Activated gamma-delta T cell treated with Interleukin-2 at 50 U/mL for 16 hours (primary cell): ENCODE measurements at places on chromosomes 1 and 21.
A peak's percentile ranks its signal among the peaks of the same experiment; 100 is the strongest.

GRCh38 chr21:33843216-33843615 is 72.4 kb downstream of the ATP5PO start:
- DNase-seq: no peak

GRCh38 chr21:39453571-39454179 is 1.9 kb downstream of the SH3BGR start:
- no peak for DNase-seq

DNA sequence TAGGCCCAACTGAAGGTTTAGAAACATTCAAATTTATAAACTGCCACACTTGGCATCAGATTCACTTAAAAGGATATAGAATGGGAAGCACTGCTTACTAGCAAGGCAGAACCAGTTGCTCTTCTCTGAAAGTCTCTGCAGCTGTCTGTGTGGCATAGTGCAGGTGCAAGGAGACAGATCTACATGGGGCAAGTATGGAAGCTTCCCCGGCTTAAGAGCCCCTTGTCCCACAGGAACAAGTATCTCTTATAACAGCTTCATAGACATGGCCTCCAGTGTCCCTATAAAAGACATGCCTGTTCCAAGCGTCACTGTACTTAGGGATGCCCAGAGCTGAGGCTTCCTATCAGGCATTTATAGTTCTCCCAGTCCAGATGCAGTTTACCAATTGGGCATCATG is 26.5 kb downstream of the ZBTB8B start:
- no peak for DNase-seq

DNA sequence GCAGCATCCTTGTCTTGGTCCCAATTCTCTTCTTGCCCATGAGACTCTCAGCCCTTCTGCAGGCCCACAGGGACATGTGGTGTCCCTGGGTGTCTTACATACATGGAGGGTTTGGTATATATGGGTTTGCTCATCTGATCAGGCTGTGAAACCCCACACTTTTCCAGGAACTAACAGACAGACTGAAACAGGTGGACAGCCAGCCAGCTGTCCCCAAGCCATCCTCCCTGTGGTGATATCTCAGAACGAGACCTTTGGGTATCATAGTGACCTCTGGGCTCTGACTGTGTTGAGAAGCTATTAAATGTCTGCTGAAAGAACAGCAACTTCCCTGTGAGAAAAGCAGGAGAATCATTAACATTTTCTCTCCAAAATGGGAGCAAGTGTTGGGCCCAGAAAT is 115.5 kb upstream of the PAXBP1 start:
- no peak for DNase-seq

- no peak for DNase-seq
These were observed 133.4 kb upstream of the ERG start for GRCh38 chr21:38631676-38632075.

- peak; percentile 63 for DNase-seq
These were observed 9.8 kb upstream of the TSPAN2 start for GRCh38 chr1:115098979-115099692.

DNA sequence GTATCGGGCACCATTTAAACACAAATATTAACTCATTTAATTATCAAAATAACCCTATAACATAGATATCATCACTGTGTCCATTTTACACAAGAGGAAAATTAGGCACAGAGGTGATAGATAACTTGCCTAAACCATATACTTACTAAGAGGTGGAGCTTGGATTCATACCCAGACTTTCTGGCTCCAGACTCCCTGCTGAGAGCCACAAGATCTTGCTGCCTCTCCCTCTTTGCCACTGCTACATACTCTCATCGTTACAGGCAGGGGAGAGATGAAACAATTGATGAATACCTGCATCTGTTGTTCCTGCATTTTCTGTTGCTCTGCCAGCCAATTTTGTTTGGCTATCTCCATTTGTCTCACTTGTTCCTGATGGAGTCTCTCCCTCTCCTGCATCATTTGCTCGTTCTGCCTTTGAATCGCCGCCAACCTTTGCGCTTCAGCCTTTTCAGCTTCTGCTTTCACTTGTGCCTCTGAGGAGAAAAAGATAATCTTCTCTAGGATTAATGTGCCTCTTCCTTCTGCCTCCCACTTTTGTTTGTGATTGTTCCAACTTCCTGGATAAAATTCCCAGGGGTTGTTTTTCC is 10.6 kb downstream of the GBP5 start:
- no peak for DNase-seq

DNA sequence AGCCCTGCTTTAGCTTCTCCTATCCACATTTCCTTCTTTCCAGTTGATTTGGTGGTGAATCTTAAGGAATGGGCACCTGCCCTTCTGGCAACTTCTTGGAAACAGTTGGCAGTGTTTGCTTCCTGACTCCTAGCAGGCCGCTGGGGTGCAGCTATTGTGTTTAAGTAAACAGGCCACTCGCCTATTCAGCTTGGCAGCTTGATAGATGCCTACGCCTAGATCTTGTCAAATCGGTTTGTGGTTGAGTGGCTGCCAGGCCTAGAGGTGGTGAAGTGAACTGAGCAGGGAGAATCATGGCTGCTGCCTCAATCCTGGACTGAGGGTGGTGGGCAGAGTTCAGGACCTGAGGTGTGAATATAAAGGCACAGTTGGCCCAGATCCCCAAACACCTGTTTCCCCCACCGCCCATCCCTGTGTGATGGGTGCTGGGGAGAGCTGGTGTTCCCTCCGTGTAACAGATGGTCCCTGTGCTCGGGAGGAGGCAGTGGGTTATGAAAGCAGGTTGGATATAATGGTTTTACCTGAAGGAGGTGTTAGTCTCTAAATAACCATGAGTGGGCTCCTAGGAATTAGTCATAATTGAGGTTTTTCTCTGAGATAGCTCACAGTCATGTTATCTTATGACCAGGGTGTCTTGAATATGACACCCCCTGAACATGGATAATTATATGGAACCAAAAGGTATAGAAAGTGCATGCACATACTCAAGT is 940 bp upstream of the PLA2G2C start:
- DNase-seq: peak; percentile 26

DNA sequence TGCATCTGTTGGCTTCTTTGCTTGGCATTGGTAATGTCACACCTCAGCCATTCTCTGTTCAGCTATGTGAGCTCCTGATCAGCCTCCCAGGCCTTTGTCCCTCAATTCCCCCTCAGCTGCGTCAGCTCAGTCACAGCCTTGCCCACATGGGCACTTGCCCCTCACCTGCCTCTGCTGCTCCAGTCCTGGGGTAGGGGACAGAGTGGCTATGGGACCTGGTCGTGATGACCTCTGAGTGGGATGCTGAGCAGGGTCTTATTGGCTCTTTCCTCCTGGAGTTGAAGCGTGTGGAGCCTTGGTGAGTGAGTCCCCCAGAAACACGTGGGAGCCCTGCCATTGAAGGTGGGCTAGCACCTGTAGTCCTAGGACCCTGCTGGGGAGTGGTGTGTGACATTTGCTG is 61.4 kb upstream of the TLR5 start:
- no peak for DNase-seq

GRCh38 chr1:202230061-202230938 is 36.7 kb downstream of the LGR6 start:
- DNase-seq: no peak

DNA sequence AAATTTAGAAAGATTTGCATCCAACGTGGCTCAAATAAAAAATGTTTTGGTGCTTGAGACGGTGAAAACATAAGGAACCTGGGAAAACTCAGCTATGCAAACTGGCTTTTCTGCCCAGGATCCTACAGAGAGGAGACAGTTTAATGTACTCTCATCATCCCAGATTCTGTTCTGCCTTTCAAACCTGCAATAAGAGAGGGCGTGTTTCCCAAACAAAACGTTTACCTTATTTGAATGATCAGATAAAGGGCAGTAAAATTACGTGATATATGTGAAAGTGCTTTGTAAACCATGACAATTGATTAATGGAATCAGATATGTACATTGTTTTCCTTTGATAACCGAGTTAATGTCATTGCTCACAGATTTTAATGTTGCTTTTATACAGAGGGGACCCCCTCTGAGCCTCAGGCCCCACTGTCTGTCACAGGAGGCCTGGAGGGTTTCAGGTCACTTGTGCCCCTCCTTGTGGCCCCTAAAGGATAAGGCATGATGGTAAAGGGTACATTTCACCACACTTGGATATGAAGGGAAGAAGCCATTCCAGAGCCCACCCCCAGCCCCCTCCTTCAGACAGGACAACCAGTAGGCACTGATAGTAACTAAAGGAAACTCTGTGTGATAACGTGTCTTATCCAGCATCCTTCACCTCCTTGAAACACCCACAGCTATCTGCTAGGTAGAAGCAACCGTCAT is 157.6 kb downstream of the EDEM3 start:
- DNase-seq: no peak

DNA sequence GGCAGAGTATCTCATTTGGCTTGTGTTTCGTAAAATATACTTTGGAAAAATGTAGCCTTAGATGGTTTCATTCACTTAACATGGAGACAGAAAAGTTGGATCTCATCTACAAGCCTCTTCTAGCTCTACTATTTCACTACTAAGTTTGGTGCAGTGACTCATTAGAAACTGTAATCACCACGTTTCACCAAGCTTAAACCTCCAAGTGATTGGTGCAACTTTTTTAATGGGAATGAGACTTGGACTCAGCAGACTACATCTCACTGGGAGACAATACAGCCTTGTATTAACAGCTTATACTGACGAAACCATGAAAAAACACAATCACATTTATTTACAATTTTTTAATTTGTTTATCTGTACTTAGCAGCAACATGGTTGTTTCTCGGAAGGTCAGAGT is 29.9 kb upstream of the NRIP1 start:
- DNase-seq: no peak

DNA sequence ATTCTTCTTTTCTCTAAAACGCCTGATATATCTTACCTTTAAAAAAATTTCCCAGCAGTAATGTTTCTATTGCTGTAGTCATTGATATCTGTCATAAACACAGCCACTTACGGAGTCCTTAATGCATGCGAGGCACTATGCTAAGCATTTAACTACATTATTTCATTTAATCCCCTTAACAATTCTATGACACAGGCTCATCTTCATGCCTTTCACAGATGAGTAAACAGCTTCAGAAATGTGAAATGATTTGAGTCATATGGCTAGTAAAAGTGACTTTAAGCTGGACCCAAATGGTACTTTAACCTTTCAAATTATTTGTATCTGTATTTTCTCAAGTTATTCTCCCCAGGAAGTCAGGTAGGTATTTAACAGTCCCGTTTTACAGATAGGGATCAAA is 125.1 kb upstream of the FGGY start:
- DNase-seq: no peak

DNA sequence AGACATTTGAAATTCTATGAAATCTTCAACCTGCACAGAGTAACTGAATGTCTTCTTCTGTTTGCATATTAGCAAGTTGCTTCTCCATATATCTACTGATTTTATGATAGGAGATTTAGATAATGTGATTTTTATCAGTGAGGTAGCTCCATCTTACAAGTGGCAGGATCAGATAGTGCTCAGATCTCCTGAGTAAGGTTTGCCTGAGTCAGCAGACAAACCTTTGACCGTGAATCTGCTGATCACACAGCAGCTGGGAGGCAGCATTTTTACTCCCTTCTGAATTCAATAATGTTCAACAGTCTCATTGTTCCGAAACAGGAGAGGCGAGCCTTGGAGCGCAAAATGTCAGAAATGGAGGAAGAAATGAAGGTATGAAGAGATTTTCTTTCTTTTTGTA is 141.4 kb downstream of the SYT2 start:
- DNase-seq: no peak

- DNase-seq: no peak
These were observed 14.6 kb downstream of the STRIP1 start for GRCh38 chr1:110048923-110049601.

DNA sequence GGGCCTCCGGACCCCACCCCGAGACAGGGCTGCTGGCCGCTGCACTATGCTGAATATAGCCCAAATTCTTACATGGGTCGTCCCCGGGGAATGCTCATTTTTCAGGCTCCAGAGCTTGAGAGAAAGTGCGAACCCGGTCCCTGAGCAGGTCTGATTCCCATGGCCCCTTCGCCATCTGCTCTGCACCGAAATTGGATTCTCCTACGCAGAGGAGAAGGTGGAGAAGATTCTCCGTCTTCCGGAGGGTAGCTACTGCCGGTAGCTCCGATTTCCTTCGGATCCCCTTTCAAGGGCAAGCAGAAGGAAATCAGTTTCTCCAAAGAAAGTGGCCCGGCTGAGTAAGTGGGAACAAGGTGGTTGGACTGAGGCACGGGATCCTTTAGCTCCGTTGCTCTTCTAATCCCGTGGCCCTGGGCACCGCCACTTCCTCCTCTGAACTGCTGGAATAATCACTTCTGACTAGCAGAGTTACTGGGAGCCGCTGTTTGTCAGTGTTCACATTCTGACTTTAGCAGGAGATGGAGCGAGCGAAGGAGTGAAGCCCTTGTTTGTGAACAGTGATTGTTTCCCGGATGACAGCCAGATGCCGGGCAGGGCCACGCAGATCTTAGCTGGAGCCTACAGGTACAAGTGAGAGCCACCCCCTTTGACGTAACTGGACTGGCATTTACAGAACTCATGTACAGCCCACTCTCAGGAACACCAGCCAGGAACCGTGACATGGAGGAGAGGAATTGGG is 1.1 kb upstream of the ZNF496 start:
- no peak for DNase-seq

GRCh38 chr1:72397786-72398185 is 115.4 kb upstream of the NEGR1 start:
- DNase-seq: no peak

GRCh38 chr1:14782741-14783591 is 184.5 kb downstream of the KAZN start:
- DNase-seq: no peak

GRCh38 chr1:100034470-100034869 is 64.7 kb downstream of the SLC35A3 start:
- no peak for DNase-seq

DNA sequence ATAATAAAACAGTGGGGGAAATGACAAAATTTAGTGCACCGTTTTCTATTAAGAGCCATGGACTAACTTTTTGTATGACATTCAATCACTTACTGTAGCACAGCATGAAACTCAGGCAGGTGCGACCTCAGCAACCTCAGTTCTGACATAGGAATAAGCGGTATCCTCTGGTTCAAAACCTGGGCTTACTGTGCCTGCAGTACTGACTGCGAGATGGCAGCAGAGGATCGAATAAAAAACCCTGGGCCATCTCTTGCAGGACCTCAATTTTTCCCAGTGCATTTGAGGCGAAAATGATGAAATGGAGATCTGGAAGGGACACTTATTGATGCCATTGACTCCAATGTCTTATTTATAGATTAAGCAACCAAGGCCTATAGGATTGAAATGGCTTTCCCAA is 214.7 kb downstream of the ADGRL2 start:
- no peak for DNase-seq
